Activated CD8-positive, alpha-beta memory T cell treated with anti-CD3 and anti-CD28 coated beads for 24 hours (primary cell): ENCODE measurements at places on chromosomes 11 and 22.

GRCh38 chr11:93583490-93583889 lies 40.3 kb upstream of the SMCO4 start:
- no peak for DNase-seq

DNA sequence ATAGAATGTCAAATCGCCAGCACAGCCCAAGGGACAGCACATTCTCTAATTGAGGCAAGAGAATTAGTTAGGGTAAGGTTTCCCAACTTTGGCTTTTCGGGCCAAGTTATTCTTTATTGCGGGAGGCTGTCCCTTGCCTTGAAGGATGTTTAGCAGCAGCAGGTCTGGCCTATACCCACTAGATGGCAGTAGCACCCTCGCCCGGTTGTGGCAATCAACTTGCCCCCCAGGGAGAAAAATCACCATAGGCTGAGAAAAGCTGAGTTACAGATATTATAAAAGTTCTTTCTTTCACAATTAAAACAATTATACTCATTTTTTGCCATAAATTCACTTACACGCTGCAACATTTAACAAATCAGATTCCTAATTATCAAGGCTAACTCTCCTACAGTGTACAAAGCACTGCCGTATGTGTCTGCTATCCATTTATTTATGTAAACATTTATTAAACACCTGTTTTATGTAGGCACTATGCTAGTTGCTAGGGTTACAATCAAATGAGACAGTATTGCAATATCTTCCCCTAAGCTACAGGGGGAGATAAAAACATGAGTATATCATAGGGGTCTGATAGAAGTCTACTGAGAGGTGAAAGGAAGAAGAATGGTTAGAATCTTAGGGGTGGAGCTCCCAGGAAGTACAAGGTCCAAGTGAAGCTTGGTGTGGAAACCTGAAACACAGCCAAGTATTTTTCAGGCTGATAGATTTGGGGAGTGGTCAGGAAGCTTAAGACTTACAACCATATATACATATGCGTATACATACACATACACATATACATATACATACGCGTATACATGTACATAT lies 452.3 kb downstream of the RAB38 start:
- DNase-seq, result no peak

- DNase-seq, result no peak
Observed at GRCh38 chr11:108983636-108984420, 319.0 kb downstream of the DDX10 start.

DNA sequence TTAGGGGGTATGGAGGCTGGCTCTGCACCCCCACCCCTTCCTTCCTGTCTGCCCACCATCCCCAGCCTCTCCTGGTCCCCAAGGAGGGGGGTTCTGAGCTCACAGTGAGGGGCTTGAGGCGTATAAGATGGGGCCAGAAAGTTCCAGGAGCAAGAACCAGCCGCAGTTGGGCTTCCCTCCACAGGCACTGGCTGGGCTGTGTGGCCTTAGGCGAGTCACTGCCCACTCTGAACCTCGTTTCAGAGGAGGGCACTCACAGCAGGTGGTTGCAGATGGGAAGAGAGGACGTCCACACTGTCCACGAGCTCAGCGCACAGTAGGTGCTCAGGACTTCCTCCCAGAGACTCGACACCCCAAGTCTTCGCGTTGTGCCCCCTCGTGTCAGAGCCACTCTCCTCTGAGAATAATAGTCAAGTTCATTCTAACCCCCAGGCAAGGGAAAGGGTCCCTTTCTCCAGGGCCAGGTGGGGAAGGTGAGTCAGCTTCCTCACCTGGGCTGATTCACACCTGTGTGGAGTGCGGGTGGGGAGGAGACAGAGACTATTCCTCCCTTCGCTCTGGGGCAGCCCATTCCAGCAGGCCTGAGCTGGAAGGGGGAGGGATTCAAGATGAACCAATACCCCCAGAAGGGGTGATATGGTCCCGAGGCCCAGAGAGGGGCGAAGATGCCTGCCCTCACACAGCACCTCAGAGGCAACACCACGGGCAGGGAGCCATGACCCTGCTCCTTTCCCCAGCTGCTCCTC lies 29.3 kb downstream of the RPL3 start:
- no peak for DNase-seq
